ENCODE measurements at places on chromosomes 3 and 15. TPM values are rescaled to one million over a fixed set of nuclear protein-coding genes. Genes with fewer than 3 reads are reported as not detected.

GRCh38 chr15:56757875-56758274, 24.6 kb upstream of the ZNF280D start:
- no peak for DNase-seq

DNA sequence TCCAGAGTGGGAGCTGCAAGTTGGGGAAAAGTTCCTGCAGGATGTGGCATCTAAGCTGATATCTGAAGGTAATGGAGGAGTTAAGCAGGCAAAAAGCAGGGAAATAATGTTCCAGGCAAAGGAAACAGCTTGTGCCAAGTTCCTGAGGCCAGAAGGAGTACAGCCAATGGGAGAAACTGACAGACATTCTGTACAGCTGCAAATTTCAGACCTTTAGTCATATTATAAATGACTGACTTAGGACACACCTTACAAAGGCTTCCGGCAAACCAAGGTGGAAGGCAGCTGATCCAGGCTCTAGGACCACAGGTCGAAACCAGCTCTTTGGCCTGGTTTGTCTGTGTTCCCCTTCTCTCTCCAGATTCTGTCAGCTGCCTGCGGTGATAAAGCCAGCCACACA, 9.3 kb downstream of the WWTR1 start:
- no peak for DNase-seq

Gene CLCN2
- 10.5 TPM for total RNA-seq

- DNase-seq, result no peak
Observed at GRCh38 chr15:93088981-93089726, at the start of gene RGMA. RGMA (minus strand) TSS chr15:93089211; CDS start chr15:93088932, 279 bp downstream.

- DNase-seq, result no peak
Observed at GRCh38 chr3:50139308-50139707, 15.8 kb upstream of the SEMA3F start.

GRCh38 chr15:85673326-85673725, 121.4 kb downstream of the KLHL25 start:
- no peak for DNase-seq

- no peak for DNase-seq
Observed at GRCh38 chr3:118501152-118501551, 533.5 kb downstream of the IGSF11 start.

DNA sequence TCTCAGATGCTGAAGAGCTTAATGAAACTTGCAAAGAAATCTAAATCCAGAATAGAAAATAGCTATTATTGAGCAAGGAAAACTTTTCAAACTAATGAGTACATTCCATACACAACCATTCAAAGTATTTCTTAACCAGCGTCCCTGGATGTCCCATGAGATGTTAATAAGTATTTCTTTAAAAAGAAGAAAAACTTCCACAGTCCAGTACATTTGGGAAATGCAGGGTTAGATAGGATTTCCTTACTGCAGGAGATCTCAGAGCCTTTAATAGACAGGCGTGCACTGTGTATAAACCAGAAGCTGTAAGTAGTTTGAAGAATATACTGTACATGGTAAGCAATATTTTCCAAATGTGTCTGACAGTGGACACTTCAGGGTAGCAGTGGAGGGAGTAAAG, 29.6 kb upstream of the BHLHE40 start:
- no peak for DNase-seq

GRCh38 chr3:4976109-4976508, 3.1 kb upstream of the BHLHE40 start:
- peak; percentile 86 for DNase-seq

DNA sequence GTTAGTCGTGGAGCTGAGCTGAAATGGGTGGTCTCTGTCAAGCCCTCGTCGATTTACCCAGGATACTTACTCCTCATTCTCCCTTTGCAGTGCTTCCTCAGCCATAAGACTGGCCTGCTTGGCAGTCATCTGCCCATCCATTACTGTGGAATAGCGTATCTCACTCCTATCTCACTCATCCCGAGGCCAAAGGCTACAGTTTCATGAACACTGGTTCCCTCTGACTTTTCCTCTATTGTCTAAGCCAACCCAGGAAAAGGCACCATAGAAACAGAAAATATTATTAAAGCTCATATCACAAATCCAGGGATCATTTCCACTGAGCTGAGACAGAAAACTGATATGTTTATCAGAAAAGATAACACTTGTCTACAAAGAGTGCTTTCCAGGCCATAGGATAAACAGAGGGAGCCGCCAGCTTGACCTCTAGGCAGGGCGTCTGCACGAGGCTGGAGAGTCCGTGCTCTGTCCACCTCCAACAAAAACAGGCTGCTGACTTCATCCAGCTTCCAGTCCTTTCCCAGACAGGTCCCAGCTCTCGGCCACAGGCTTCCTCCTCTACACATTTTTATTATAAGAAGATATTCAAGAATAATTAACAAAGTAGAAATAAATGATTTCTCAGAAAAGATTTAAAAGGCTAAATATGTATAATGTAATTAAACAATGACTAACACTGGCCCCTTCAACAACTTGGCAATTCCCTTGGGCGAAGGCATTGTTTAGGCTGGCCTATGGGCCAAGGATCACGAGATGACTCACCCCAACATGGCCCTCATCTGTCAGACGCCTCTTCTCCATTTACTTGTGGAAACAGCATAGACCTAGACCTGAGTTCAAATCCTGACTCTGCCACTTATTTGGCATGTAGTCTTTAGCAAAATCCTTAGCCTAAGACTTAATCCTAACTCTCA, 27.4 kb upstream of the BOC start:
- DNase-seq, result no peak

- DNase-seq, result no peak
Observed at GRCh38 chr15:70491201-70491621, 272.1 kb downstream of the UACA start.

DNA sequence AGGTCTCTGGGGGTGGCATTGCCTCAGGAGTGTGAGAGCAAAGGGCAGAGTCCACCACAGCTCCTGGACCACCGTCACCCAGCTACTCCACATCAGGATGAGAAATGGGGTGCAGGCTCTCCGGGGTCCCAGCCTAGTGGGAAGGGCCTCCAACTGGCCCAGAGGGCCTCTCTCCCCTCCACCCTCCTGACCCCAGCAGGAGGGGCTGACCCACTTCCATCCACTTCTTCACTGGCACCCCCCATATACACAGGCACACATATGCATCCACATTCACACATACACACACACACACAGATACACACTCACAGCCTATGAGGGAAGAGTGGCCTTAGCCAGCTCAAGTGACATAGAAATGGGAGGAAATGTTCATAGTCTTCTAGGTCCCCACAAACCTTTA, 286.0 kb downstream of the OCA2 start:
- DNase-seq, result no peak

Gene SLC35A5
- total RNA-seq, result 9.9 TPM

Gene CYP11A1
- not detected for total RNA-seq

DNA sequence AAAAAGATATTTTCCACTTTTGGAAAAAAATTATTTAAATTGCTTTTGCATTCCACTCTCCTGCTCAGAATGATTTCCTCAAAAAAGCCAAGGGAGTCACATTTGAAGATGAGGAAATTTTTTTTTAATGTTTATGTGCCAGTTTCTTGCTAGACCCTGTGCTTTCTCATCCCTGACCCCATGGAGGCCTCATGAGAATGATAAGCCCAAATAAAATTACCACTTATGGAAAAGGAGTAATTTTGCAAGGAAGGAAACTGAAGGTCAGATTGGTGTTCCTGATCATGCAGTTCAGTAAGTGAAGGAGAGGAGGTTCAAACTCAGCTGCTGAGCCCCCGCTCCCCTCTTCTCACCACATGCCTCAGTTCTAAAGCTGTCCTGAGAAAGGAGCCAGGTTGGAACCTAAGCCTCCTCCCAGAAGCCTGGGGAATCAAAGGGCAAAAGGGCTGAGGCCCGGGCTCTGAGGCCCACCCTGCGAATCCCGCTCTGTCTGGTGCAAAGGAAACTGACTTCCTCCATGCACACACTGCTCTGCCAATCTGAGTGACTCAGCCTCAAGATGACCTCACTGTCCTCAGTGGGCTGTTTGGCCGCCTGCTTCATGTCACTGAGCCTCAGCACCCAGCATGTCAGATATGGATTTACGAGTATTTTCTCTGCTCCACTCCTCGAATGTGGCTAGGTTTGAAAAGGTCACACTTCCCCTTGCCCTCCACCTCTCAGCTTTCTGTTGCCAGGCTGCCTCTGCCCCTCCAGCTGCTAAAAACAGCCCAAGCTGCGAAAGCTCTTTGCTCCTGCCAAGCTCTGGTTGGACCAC, 56.9 kb upstream of the FLNB start:
- DNase-seq, result no peak

DNA sequence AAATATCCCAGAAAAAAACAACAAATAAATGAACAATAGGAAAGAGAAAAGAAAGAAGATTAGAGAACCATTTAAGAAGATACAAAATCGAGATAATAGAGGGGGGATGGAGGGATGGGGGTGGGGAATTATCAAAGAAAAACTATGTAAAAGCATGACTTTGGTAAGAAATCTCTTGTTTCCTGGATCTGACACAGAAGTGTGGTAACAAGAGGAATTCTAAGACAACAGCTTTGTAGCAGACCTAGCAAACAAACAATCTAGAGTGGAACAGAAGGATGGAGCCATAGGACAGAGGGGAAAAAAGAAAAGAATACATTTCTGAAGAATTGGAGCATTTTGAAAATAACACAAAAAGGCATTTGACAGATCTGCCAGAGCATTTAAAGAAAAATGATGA, 49.3 kb upstream of the HEG1 start:
- DNase-seq, result no peak

GRCh38 chr3:53154881-53155285, 6.1 kb upstream of the PRKCD start:
- no peak for DNase-seq

Gene ZBBX
- not detected for total RNA-seq

DNA sequence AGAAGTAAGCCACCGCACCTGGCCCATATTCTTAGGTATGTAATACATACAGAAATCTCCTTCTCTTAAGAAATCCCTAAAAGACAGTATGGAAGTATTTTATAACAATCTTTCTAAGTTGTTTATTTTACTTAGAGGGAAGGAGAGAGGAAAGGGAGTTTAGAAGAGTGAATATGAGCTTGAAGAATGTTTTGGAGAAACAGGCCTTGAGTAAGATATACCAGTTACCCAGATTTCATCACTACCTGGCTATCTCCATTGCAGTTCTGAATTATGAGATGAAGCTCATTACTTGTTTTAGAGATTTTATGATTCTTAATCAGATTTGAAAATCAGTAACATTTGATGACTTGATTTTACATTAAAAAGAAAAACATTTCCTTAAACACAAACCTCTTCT, 71.9 kb downstream of the DCUN1D1 start:
- no peak for DNase-seq

Gene ATP13A4
- 0.92 TPM for total RNA-seq

GRCh38 chr3:186510374-186511079, 33.7 kb downstream of the CRYGS start:
- DNase-seq, result no peak

GRCh38 chr15:70474471-70475406, 288.6 kb downstream of the UACA start:
- peak; percentile 74 for DNase-seq

DNA sequence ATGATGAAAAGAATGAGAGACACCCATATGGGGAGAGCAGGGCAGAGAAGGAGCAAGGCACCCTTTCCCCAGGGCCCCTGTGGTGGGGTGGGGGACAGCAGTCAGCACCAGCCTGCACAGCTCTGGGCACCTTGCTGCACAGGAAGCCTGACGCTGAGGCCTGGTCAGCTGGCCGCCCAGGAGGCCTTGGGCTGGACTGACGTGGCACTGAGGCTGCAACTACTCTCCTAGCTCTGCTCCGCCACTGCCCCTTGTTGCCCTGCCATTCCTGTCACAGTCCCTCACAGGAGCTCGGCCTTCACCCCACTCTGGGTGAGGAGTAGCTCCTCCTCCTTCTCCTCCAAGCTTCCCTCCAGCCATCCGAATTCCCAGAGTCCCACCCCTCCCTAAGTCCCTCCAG, 99.7 kb downstream of the CPN2 start:
- no peak for DNase-seq

- DNase-seq, result no peak
Observed at GRCh38 chr3:129162729-129163579, 2.1 kb upstream of the ISY1 start.

Gene CLDN1
- total RNA-seq, result not detected

Gene HRH1
- 0.14 TPM for total RNA-seq

GRCh38 chr3:135688003-135688402, 277.5 kb upstream of the PPP2R3A start:
- DNase-seq, result no peak

GRCh38 chr3:41323467-41324155, 124.3 kb downstream of the CTNNB1 start:
- no peak for DNase-seq

Gene MBD4
- total RNA-seq, result 63.6 TPM

DNA sequence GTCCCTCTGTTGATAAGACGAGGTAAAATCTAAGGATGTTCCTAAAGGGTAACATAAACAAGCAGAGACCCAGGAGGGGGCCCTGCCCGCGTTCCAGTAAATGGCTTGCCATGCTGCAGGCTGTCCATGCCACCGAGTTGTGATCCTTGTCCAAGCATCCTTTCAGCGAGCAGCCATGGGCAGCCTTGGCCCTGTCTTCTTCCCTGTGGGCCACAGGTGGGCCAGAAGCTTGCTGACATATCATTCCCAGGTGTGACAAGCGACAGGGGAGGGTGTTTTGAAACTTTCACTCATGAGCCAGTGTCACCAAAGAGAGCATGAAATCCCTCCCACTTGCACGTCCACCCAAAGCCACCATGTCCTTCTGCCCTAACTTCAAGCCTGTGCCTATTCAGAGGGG, 53.7 kb downstream of the PCSK6 start:
- DNase-seq, result no peak

GRCh38 chr3:108953700-108954099, at the start of gene GUCA1C:
GUCA1C (minus strand) TSS chr3:108953879; CDS start chr3:108953762, 117 bp downstream.
- no peak for DNase-seq

DNA sequence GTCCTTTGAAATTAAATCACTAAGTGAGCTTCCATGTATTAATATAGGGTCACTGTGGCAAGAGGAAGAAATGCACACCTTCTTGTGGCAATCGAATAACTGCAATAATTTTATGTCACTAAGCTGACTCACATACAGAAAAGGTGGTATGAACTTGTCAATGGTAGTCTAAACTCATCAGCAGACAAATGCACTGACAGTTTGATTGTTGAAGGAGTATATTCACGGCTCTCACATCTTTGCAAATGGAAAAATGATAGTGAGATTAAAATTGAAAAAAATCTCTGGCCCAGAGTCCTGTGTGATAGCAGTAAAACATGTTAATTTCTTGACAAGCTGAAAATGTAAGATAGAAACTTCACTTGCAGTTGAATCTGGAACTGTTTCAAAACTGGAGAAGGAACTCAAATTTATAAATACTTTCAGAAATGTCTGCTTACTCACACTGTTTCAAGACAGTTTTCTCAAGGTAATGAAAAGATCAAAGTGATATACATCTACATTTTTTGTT, 215.8 kb upstream of the CADM2 start:
- no peak for DNase-seq

DNA sequence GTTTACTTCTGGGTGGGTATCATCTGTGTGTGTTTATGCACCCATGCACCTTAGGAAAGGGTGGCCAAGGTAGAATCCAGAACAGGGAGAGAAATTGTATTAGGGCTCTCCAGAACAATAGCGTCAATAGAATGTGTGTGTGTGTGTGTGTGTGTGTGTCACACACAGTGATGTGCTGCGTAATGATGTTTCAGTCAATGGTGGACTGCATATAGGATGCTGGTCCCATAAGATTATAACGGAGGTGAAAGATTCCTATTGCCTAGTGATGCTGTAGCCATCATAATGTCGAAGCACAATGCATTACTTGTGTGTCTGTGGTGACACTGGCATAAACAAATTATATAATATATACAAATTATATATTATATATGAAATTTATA, 69.3 kb upstream of the PRR23C start:
- DNase-seq, result no peak

- no peak for DNase-seq
Observed at GRCh38 chr3:133412183-133413132, 12.6 kb downstream of the BFSP2 start.

- DNase-seq, result no peak
Observed at GRCh38 chr15:95068701-95069521, 837.5 kb downstream of the MCTP2 start.

All from natural killer cell treated with Interleukin-12 subunit alpha and Interleukin-12 subunit beta and Interleukin-15 and Interleukin-18, amount 100 ng/mL, for 72 hours (primary cell).